ENCODE measurements at places on chromosomes 11 and 22.

DNA sequence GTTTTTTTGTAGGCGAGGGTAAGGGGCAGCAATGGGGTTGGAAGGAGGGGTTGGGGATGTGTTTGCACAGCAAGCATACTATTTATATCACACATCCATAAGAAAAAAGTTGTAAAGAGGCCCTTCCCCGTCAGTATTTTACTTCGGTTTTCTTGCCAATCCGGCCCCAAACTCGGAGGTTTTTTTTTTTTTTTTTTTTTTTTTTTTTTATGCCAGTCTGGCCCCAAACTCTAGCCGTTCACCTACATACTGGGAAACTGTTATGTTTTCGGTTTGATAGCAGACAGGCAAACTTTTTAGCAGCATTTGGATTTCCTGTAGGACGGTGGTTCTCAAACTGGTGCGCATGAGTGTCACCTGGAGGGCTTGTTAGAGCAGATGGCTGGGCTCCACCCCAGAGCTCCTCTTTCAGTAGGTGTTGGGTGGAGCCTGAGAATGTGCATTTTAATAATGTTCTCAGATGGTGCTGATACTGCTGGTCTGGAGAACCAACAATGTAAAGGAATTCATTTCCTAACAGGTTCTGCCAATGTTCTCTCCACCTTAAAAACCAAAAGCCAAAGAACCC is 76.5 kb upstream of the ZBED5 start:
- DNase-seq = no peak

GRCh38 chr11:133598906-133599305 is 66.6 kb upstream of the OPCML start:
- DNase-seq = no peak

GRCh38 chr22:40055143-40055883 is 60.6 kb downstream of the FAM83F start:
- DNase-seq = no peak

GRCh38 chr11:91489989-91490388 is 734.6 kb upstream of the FAT3 start:
- no peak for DNase-seq

GRCh38 chr22:30717331-30717921 is 22.8 kb downstream of the OSBP2 start:
- DNase-seq = no peak

DNA sequence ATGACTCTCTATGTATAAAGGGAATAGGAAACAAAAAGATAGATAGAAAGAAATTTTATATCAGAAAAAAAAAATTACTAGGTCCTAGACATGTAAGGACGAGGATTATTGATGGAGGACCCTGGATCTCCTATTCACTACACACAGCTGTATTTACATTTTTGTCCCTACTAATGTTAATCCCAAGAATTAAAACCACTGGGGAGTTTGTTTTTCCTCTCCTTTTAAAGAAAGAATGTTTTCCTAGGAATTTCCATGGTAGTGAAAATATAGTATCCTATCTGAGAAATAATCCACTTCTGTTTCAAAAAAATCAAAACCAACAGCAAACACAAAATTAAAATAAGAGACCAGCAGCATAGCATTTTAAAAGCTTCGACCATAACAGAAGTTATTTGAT is 41.1 kb downstream of the PDGFD start:
- DNase-seq = no peak

- DNase-seq = no peak
These were observed 108.4 kb downstream of the GGTLC2 start for GRCh38 chr22:22752556-22753477.

GRCh38 chr22:25139062-25139461 is 60.6 kb upstream of the CRYBB3 start:
- no peak for DNase-seq

DNA sequence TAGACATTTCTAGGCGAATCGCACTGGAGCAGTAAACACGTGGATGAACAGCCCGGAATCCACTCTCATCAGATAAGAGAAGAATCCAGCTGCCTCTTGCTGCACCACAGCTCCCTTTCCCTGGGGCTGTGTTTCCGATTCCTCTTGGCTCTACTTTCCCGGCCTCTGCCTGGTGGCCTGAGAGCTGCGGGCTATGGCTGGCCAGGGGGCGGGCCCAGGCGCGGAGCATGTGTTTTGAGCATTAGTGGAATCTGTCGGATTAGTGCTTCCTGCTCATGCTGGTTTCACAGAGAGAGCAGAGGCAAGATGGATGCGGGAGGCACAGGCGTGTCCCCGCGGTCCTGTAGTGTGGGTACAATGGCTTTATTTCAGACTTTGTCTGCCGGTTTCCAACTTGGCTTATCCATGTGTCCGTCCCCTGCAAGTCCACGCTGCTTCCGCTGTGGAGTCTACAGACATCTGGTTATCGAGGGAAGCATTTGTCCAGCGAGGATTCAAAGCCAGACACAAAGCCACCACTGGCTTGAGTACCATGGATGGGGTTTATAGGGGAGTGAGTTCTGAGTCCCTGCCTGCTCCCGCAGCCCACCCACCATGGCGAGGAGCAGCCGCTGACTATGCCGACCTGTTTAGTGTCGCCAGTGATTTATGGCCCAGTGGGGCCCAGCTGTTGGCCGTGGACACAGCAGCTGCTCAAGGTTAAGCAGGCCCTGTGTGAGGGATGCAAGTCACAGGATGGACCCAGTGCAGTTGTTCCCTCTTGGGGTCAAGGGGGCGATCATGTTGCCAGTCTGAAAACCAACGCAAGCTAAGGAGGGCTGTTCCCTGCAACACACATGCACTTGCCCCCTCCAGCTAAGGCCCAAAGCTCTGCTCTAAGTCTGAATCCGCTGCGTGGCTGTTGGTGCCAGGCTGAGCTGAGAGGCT is 43.3 kb upstream of the EP300 start:
- no peak for DNase-seq

DNA sequence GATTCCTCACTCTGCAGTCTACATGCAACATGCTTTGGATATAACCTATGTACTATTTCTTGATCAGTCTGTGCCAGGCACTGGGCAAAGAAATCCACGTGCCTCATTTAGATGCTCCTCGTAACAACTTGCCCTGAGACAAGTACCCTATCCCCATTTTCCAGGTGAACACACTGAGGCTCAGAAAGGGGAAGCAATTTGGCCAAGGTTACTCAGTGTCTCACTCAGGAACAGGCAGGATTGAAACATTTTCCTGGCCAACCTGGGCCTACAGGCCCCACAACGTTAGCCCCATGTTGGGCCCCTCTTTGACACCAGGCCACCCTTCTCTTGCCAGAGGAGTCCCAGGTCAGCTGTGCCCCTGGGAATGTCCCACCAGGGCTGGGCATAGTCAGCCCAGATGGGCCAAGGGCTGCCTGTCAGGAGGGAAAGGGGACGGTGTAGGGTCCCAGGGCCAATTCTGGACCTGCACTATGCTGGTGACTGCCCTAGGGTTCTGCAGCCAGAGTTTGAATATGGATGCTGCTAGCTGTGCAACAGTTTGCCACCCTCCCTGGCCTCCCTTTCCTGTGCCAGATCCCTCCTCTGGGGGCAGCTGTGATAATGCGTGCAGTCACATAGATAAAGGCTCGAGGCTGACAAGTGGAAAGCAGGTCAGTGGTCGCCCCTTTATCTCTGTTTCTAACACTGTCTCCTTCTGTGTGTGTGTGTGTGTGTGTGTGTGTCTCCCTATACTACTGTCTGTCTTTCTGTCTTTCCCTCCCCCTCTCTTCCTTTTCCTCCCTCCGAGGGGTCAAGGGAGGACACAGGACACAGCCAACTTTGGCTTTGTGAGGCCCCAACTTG is 10.4 kb upstream of the EMID1 start:
- no peak for DNase-seq

DNA sequence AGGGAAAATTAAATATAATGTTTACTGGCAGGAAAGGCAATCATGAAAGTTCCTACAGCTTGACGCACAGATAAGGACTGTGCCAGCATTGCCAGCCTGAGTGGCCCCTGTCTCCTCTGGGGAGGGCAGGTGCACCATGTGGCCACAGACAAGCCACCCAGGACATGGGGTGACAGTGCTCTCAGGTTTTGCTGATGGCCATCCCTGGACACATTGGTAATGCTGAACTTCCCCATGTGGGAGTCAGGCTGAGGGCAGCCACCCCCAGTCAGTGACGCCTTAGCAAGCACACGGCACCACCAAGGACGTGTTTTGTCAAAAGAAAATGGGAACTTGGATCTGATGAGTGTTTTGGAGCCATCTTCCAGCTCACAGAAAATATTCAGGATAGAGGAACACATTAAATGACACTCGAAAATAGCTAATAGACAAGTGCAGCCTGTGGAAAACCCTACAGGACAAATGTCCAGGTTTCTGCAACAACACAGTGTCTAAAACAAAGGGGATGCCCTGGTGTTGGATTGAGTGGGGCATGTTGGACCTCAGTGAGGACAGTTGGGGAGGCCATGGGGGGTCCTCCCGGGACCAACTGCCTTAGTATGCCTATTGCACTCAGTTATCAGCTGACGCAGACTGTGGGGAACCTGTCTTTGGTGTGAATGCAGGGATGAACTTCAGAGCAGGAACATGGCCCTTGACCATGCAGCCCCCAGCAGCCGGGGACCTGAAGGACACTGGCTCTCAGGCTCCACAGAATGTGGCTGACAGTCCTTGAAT is 1450.5 kb downstream of the BRD1 start:
- DNase-seq = no peak

GRCh38 chr11:87330187-87330601 is 292.5 kb downstream of the TMEM135 start:
- DNase-seq = no peak

DNA sequence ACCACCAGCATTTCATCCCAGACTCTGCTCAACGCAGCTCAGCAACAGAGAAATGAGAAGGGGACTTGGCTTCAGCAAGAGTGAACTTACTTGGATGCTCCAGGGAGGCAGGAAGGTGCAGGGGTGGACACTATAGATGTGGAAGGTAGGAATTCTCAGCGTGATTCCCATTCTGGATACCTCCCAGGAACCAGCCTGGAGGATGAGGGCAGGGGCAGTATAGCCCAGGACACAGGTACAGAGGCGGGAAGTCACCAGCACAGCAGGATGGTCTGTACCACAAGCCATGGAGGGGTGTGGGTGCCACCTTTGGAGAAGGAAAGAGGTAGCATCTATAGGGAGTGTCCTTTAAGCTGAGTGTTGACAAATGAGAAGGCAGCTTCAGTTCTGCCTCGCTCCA is 1275.2 kb downstream of the TBC1D22A start:
- no peak for DNase-seq

DNA sequence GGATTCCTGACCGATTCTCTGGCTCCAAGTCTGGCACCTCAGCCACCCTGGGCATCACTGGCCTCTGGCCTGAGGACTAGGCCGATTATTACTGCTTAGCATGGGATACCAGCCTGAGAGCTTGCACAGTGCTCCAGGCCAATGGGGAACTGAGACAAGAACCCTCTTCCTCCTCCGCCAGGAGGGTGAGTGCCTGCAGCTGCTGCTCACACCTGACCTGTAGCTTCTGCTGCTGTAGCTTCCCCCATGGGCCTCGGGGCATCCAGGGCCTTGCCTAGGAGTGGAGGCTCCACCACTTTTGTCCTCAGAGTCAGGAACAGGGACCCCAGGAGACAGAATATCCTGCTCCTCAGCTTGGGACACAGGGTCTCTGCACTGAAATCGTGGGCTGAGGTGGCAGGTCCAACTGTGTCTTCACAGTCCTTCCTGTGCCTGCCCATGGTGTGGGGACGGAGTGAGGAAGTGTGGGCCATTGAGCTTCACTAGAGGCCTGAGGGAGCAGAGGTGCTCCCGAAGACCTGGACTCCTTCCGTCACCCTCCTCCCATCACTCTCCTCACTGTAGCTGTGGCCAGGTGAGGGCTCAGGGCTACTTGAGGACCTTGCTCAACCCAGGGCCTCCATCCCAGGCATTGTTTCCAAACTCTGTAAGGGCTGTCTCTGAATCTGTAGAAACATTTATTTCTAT is 103.8 kb downstream of the ZNF280B start:
- no peak for DNase-seq

DNA sequence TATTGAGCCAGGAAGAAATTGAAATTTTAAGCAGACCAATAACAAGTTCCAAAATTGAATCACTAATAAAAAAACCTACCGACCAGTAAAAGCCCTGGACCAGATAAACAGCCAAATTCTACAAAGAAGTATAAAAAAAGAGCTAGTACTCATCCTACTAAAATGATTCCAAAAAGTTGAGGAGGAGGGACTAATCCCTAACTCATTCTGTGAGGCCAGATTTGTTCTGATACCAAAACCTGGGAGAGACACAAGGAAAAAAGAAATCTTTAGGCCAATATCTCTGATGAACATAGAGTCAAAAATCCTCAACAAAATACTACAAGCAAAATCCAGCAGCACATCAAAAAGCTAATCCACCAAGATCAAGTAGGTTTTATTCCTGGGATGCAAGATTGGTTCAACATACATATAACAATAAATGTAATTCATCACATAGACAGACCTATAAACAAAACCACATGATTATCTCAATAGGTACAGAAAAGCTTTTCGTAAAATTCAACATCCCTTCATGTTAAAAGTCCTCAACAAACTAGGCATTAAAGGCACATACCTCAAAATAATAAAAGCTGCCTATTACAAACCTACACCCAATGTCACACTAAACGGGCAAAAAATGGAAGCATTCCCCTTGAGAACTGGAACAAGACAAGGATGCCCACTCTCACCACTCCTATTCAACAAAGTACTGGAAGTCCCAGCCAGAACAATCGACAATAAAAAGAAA is 13.1 kb downstream of the OR52A5 start:
- no peak for DNase-seq

- no peak for DNase-seq
These were observed 12.0 kb upstream of the PVALB start for GRCh38 chr22:36828815-36829214.

DNA sequence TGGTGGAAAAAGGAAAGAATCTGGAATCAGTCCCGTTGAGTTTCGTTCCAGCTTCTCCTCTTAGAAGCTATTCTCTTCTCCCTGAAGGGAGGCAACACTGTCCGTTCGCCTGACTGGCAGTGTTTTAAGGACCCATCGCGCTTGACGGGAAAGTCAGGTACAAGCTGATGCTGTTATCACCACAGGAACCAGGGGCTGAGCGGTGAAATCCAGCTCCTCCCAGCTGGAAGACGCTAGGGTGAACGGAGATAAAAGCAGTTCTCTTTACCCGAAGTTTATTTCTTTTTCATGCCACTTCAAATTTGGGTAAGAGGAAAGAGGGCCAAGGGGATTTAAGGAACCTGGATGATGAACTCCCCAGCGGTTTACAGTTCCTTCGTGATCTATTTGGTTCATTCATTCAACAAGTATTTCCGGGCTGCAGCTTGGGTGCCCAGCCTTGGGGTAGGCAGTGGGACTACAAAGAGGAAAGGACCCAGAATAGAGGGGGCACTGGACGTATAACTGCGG is 551 bp upstream of the DEUP1 start:
- no peak for DNase-seq

DNA sequence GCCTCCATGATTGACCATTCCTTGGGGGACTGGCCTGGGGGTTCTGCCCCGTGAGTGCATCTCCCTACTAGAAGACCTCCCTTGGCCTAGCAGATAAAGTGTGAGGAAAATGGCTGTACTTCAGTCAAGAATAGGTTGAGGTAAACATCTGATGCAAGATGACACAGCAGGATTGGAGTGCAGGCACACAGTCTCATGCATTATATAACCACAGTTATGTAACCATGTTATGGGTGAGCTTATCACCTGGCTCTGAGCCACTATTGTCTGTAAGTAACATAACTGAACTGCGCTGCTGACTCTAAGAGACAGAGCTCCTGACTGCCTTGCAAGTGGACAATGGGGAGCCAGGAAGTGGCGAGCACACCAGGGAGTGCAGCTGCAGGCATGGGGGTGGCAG is 378.7 kb upstream of the ANO5 start:
- no peak for DNase-seq
